ENCODE measurements at places on chromosomes 7 and 10.

- DNase-seq = no peak
Measured at GRCh38 chr7:141220263-141220880, 146.5 kb downstream of the TMEM178B start.

DNA sequence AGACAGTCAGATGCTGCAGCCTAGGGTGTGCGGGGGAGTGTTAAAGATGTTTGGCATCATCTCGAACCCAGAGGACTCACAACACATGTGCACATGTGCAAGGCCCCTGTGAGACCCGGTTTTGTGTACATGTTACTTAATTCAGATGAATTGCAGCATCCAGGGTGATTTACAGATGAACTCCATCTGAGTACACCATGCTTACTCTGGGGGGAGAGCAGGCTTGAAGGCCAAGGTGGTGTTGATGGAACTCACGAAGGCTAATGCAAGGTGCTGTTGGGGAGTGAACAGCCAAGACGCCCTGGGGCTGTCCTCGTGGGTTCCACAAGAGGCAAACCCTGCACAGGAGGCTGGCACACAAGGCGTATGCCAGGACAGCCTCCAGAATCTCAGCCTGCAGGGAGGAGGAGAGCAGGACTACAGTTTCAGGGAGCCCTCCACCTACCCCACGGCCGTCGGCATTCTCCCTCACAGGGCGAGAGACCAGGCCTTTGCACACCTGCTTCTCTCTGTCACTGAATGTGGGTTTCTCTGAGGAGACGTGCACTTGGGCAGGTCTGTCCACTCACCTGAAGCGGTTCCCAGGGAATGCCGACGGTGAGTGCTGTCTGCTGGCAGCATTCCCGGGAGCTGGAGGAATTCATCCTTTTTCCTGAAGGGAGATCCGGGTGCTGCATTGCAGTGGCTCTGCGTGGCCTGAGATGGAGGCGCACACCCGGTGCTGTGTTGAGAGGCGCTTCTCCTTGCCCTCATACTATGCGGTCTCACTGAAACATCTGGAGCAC, 178.5 kb upstream of the RNF32 start:
- DNase-seq = no peak

- no peak for DNase-seq
Measured at GRCh38 chr7:123004931-123005330, 9.4 kb upstream of the TAS2R16 start.

DNA sequence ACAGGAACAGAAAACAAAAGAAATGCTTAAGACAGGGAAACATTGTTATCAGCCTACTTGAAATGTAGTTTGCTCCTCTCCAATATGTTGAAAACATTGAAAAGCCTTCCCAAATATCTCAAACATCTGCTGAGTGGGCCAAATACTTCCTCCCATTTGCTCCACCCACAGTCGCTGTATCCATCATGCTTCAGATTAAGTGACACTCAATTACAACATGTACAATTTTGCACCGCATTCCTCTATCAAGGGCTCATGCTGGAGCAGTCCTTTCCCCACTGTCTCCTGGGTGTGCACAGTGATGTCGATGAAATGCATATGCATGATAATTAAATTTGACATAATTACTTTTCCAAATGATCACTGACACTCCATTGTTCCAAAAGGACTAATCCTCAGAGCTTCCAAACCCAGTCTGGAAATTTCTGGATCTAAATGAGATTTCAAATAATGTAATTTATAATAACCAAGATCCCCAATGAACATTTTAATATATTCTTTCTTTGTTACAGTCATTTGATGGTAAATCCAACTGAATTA, 604.6 kb downstream of the GRID1 start:
- DNase-seq = no peak
